ENCODE measurements at places on chromosomes 5 and 9. TPM values are rescaled to one million over a fixed set of nuclear protein-coding genes. Genes with fewer than 3 reads are reported as not detected.

Gene TSSK1B
- total RNA-seq = not detected

Gene SIT1
- total RNA-seq = not detected

Gene PDGFRB
- 2.2 TPM for total RNA-seq

Gene GPR150
- total RNA-seq = not detected

Gene SLU7
- 59.0 TPM for total RNA-seq

Gene SUSD3
- 1.4 TPM for total RNA-seq

DNA sequence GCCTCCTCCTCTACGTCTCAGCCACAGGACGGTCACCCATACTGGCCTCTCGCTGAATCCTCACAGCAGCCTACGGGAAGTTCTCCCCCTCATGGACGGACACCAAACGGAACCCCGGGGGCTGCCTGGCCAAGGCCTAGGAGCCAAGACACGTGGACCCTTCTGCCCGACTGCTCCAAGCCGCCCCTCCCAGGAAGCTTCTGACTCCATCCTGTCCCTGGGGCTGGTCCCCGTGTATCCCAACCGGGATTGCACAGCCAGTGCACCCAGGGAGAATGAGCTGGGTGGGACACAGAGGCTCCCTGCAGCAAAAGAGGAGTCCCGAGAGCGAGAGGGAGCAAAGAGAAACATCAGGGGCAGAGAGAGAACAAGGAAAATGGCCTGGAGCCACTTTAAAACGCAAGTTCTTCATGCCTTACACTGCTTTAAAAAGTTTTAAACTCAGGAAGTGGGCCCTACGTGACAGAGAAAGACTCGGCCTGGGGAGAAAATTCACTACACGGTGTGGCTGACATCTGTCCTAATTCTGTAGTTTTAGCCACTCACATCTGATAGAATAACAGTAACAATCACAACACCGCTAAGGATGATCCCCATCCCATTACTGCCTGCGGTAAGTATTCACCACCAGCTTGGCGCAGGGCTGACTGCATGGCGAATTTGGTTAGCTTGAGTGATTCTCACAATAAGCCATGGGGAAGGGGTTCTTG, 3.0 kb downstream of the FAM78A start:
- DNase-seq = no peak

- DNase-seq = no peak
Observed at GRCh38 chr5:112480501-112480900, 61.4 kb upstream of the EPB41L4A start.

- no peak for DNase-seq
Observed at GRCh38 chr5:54294097-54294667, 16.2 kb downstream of the ARL15 start.

DNA sequence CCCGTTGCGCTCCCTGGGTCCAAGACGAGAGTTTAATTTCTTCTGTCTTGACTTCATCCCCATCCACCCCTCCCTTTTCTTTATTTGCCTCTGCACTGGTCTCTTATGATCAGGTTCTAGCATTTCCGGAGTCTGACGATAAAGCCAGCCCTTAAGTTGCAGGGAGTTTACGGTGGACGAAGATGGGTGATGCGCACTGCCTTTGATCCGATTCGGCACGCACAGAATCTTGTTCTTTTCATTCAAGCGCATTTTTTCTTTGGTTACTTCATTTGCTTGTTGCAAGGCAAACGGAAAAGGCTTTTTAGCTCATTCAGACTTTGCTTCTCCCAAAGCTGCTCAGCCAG, 488 bp upstream of the MCTP1 start:
- DNase-seq = no peak

DNA sequence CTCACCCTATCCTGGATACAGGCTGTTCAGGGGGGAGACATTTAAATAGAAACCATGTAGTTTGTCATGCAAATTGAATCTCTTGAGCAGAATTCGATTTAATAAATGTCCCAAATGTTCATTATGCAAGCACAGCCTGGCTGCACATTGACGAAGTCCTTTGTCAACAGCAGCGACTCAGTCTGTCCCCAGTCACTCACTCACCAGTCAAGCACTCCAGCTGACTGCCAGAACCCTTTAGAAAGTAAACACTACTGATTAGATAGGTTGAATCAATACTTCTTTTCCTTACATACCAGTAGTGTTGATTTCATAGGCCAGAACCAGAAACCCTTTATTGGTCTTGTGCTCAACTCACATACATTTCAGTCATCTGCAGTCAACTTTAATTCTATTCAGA, 27.5 kb downstream of the CDH6 start:
- no peak for DNase-seq

- DNase-seq = no peak
Observed at GRCh38 chr9:81776390-81776789, 87.0 kb upstream of the TLE1 start.

- DNase-seq = no peak
Observed at GRCh38 chr9:38368731-38369130, 23.8 kb upstream of the ALDH1B1 start.

- DNase-seq = no peak
Observed at GRCh38 chr5:56244627-56245026, 11.5 kb upstream of the ANKRD55 start.

- no peak for DNase-seq
Observed at GRCh38 chr9:133117271-133118178, 3.5 kb downstream of the RALGDS start.

GRCh38 chr5:119341452-119342349, 14.1 kb upstream of the TNFAIP8 start:
- no peak for DNase-seq

Measured in epithelial cell of proximal tubule (primary cell).